Tibial nerve (tissue), 4 donors: ENCODE measurements at places on chromosomes 2 and 18. TPM values are rescaled to one million over a fixed set of nuclear protein-coding genes. Genes with fewer than 3 reads are reported as not detected.

GYPC gene
- 68.8 TPM for total RNA-seq

HNMT gene
- total RNA-seq, result 18.1 TPM

SERPINB3 gene
- total RNA-seq, result not detected

GRCh38 chr2:136361521-136361920 is 243.6 kb upstream of the CXCR4 start:
- no peak overlapping the region for H3K27ac ChIP-seq
- H3K27me3 ChIP-seq, result no peaks in the 10 kb centered on the region
- H3K4me1 ChIP-seq, result no peaks in the 10 kb centered on the region
- no peaks in the 10 kb centered on the region for H3K36me3 ChIP-seq
- no peak overlapping the region for H3K4me3 ChIP-seq

- H3K4me1 ChIP-seq, result no peaks in the 10 kb centered on the region
- H3K36me3 ChIP-seq, result peaks cover 26% of the 10 kb centered on the region
- DNase-seq, result no peak
Measured at GRCh38 chr2:152740743-152741328, 22.4 kb downstream of the ARL6IP6 start.

DNA sequence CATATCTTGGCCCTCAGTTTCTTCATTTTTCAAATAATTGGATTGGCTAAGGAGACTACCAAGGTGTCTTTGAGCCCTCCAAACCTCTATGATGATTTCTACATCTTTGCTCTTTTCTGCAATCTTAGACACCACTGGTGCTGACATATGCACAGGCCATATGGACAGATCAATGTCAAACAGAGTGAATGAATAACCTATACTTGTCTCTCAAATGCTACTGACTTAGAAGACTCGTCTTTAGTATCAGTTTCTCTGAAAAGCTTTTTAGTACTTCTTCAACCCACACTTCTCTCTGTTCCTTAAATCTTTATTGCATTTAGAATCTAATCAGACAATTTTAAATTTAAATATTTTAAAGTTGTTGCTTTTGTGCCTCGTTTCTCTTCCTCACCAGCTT is 258.2 kb downstream of the LTBP1 start:
- H3K27me3 ChIP-seq, result no peaks in the 10 kb centered on the region
- no peaks in the 10 kb centered on the region for H3K4me1 ChIP-seq
- no peaks in the 10 kb centered on the region for H3K36me3 ChIP-seq
- DNase-seq, result no peak
- H3K27ac ChIP-seq, result no peak overlapping the region

- DNase-seq, result no peak
- no peak overlapping the region for H3K27ac ChIP-seq
- H3K36me3 ChIP-seq, result no peaks in the 10 kb centered on the region
- no peak overlapping the region for H3K4me3 ChIP-seq
Measured at GRCh38 chr2:59726228-59727120, 827.0 kb downstream of the BCL11A start.

GRCh38 chr2:203659331-203660049 is 46.9 kb upstream of the CD28 start:
- H3K4me1 ChIP-seq, result no peaks in the 10 kb centered on the region
- H3K36me3 ChIP-seq, result no peaks in the 10 kb centered on the region
- no peak overlapping the region for H3K4me3 ChIP-seq
- no peaks in the 10 kb centered on the region for H3K27me3 ChIP-seq

GRCh38 chr18:79374408-79375171 is 21.1 kb upstream of the NFATC1 start:
- DNase-seq, result no peak
- H3K27me3 ChIP-seq, result no peaks in the 10 kb centered on the region
- no peak overlapping the region for H3K27ac ChIP-seq
- peaks cover 20% of the 10 kb centered on the region for H3K4me1 ChIP-seq
- H3K4me3 ChIP-seq, result no peak overlapping the region
